Kidney (tissue), 22 donors: ENCODE measurements at places on chromosomes 6 and 20.
A peak's percentile ranks its signal among the peaks of the same experiment; 100 is the strongest.

GRCh38 chr6:97195117-97195516, 87.9 kb downstream of the MMS22L start:
- H3K27me3 ChIP-seq = no peaks in the 10 kb centered on the region
- H3K4me1 ChIP-seq = no peaks in the 10 kb centered on the region
- no peak overlapping the region for H3K4me3 ChIP-seq
- no peak for DNase-seq
- H3K36me3 ChIP-seq = no peaks in the 10 kb centered on the region
- H3K27ac ChIP-seq = no peak overlapping the region

DNA sequence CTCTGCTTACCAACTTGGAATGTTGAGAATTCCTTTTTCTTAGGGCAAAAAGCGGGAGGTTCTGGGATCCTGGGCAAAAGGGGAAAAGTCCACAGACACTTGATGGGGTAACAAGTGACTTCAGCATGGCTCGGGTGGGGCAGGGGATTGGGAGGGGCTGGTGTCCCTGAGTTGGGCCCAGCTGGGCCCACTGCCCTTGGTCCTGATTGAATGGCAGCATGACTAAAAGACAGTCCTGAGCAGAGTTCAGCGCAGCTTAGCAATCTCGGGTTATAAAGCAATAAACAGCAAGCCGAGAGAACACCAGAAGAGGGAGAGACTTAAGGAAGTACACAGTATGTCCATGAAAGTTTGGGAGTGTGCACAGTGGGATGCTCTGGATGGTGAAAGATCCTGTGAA, 5.6 kb downstream of the PPP2R5D start:
- H3K4me1 ChIP-seq = peaks cover 11% of the 10 kb centered on the region
- no peak overlapping the region for H3K27ac ChIP-seq
- no peaks in the 10 kb centered on the region for H3K27me3 ChIP-seq

GRCh38 chr6:54613596-54613995, 233.0 kb upstream of the FAM83B start:
- no peaks in the 10 kb centered on the region for H3K4me1 ChIP-seq
- no peak overlapping the region for H3K27ac ChIP-seq
- H3K36me3 ChIP-seq = no peaks in the 10 kb centered on the region
- no peaks in the 10 kb centered on the region for H3K27me3 ChIP-seq
- no peak overlapping the region for H3K4me3 ChIP-seq

GRCh38 chr6:15802466-15802865, 139.6 kb upstream of the DTNBP1 start:
- no peak for DNase-seq
- no peak overlapping the region for H3K27ac ChIP-seq
- H3K4me1 ChIP-seq = no peaks in the 10 kb centered on the region
- H3K27me3 ChIP-seq = no peaks in the 10 kb centered on the region
- H3K36me3 ChIP-seq = no peaks in the 10 kb centered on the region

GRCh38 chr20:45052698-45053429, 48.1 kb downstream of the KCNS1 start:
- no peak for DNase-seq
- no peak overlapping the region for H3K27ac ChIP-seq
- H3K27me3 ChIP-seq = no peaks in the 10 kb centered on the region
- no peaks in the 10 kb centered on the region for H3K4me1 ChIP-seq

DNA sequence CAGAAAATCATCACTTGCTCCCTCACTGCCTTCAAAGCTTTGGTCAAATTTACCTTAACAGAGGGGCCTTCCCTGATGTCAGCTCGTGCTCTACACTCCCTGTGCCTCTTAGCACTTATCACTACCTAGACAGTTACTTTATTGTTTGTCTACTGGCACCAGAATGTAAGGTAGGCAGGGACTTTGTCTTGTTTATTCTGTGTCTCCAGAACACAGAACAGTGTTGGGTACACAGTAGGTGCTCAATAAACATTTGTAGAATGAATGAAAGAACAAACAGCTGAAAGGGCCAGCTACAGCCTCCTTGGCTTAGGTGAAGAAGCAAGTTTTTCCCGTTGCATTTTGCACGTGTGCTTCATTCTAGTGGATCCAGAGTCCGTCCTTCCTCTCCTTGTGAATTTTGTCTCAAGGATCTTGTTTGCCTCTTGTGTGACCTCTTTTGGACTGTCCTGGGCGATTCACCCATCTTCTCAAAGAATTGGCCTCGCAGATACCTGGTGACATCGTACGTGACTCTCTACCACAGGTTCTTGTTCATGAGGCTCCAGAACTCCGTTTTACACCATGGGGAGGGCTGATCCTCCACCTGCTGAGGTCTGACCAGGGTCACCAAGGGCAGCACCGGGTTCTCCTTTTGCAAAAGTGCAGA, 84.2 kb upstream of the ARMC2 start:
- H3K27me3 ChIP-seq = no peaks in the 10 kb centered on the region
- no peak for DNase-seq
- H3K36me3 ChIP-seq = no peaks in the 10 kb centered on the region
- no peaks in the 10 kb centered on the region for H3K4me1 ChIP-seq
- no peak overlapping the region for H3K27ac ChIP-seq

DNA sequence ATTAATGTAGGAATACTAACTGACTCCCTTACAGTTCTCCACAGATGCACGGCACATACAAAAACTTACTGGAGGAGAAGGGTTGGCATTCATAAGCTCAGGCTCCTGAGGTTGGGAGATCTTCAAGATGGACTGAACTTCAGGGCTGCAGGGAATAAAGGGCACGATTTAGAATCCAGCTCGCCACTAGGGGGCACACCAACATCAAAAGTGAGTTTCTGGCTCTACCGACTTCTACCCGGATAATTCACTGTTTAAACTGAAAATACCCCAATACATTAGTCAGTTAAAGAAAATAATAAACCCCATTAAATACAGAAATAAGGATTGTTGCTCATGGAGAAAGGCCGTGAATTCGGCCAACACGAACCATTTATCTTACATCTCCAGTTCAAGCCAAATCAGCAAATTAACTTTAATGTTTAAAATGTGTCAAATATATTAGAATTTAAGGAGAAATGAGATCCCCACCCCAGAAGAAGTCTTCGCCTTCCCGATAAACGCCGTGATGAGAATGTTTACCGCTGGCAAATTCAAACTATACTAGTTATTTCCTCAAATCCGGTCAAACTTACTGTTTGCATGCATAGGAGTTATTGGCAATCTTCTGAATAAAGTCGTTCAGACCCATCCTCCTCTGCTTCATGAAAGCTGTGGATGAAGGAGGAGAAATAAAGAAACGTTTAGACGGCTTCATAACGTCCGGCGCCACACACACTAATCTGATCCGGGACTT, 121.7 kb upstream of the SLC2A12 start:
- peak; percentile 91 for DNase-seq
- peaks cover 47% of the 10 kb centered on the region for H3K36me3 ChIP-seq
- peaks cover 3% of the 10 kb centered on the region for H3K4me1 ChIP-seq
- no peaks in the 10 kb centered on the region for H3K27me3 ChIP-seq
- H3K4me3 ChIP-seq = peak overlapping the region; percentile 80

- no peak overlapping the region for H3K27ac ChIP-seq
- H3K4me3 ChIP-seq = no peak overlapping the region
- no peak for DNase-seq
- no peaks in the 10 kb centered on the region for H3K4me1 ChIP-seq
- no peaks in the 10 kb centered on the region for H3K36me3 ChIP-seq
Measured at GRCh38 chr20:52993076-52993475, 20.9 kb downstream of the TSHZ2 start.

DNA sequence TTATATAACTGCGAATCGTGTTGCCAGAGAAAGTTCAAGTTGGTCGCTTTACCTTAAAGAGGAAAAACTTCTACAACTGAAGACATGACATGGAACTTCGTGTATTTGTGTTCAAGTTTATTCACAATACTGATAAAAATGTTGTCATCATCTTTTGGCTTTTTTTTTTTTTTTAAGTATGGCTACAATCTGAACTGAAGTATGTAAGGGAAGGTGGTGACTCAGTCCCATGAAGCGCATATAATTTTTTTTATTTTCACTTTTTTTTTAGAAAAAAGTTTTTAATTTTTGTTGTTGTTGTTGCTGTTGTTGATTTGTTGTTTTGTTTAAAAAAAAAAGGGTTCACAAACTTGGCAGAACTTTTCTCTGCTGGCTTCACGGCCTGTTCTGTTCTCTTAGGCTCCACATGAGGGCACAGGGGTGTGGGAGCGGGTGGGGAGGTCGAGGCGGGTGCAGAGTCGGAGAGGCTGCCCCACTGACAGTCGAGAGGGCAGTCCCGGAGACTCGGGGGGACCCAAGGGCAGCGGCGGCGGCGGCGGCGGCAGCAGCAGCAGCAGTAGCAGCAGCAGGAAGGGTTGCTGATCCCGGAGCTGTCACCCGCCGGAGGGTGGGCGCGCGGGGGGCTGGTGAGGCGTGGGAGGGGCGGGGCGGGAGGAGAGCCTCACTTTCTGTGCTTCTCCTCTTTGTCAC, 17.0 kb downstream of the TFAP2A start:
- no peak overlapping the region for H3K4me3 ChIP-seq
- no peaks in the 10 kb centered on the region for H3K36me3 ChIP-seq
- peaks cover 73% of the 10 kb centered on the region for H3K27me3 ChIP-seq

GRCh38 chr6:1321738-1322137, 9.8 kb downstream of the FOXQ1 start:
- H3K27ac ChIP-seq = no peak overlapping the region
- H3K27me3 ChIP-seq = no peaks in the 10 kb centered on the region
- no peaks in the 10 kb centered on the region for H3K36me3 ChIP-seq
- no peak for DNase-seq
- no peak overlapping the region for H3K4me3 ChIP-seq
- no peaks in the 10 kb centered on the region for H3K4me1 ChIP-seq

DNA sequence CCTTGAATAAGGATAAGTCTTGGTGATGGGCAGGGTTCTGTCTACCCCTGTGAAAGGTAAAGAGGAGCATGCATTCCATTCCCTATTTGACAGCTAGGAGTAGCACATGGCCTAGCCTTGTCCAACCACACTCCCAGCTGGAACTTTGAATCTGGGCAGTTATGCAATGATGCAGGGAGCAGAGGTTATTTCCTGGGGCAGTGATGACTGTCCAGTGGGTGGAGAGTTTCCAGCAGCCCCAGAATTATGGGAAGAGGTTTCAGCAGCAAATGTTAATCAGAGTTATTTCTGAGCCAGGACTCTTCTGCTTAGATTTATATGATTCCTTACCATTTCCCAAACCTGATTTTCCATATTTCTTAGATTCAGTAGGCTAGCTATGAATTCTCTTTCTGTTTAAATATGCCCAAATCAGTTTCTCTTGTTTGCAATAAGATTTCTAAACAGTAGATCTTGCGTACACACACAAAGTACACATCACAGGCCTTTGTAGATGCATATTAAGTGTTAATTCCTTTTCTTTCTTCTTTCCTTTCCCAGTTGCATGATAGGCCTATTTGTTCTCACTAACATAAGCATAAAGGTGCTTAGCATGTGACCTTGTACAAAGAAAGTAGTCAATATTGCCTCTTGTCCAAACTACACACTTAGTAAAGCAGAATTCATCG, 17.3 kb upstream of the TXLNB start:
- no peaks in the 10 kb centered on the region for H3K27me3 ChIP-seq
- H3K27ac ChIP-seq = no peak overlapping the region
- H3K36me3 ChIP-seq = no peaks in the 10 kb centered on the region
- DNase-seq = no peak
